ENCODE measurements at places on chromosomes 1 and 21.

- DNase-seq = peak; percentile 49
Observed at GRCh38 chr1:182069028-182069466, 7.5 kb upstream of the ZNF648 start.

GRCh38 chr1:31224068-31224467 is 15.6 kb downstream of the NKAIN1 start:
- no peak for DNase-seq

DNA sequence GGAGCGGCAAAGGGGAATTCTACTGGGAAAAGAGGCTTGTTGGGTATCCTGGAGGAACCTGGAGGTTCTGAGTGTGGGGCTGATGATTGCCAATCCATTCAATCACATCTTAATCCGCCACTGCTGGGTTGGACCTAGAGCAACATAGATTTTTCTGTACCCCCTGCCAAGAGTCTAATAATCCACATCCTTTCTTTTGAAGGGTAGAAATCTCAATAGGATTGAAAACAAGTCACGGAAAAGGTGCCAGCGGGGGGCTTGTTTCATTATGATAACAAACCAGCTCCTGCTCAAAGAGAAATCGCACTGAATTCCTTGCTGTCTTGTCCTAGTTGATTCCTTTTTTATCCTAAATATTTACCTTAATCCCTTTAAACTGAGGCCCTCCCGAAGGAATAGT is 528.5 kb downstream of the ADGRL2 start:
- DNase-seq = no peak

- no peak for DNase-seq
Observed at GRCh38 chr1:75838079-75838478, 41.4 kb downstream of the MSH4 start.

- no peak for DNase-seq
Observed at GRCh38 chr1:42143896-42144710, 9.1 kb upstream of the GUCA2B start.

DNA sequence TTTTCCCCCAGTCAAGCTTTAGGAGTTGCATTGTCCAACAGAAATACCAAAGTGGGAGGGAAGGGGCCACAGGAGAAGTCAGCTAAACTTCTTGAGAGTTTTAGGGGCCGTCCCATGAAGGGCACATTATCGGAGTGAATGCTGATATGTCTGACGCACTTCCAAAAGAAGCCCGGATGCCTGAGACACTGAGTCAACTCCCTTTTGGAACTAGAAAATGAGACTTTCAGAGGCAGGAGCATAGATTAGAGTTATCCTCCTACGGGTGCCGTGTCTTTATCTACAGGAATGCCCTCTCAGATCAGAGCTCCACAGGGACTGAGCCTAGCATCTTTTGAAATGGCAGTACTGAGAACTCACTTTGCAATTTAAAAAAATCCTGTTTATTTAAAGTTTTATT is 13.1 kb downstream of the ACTN2 start:
- DNase-seq = no peak

DNA sequence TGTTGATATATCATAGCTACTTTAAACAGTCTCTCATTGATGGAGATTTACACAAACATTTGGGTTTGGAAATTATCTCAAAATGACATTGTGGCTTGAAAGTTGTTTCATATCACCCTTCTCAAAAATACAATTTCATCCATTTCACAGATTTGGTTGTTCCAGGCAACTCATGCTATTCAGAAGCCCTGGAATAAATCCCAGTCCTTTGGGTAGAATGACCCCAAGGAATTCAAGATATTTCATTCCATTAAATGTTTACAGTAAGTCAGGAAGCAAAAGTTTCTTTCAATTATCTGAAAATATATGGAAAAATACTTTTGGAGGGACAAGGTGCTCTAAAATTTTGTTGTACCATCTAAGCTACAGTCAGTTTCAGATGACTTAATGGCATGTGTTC is 27.1 kb downstream of the MPZL1 start:
- DNase-seq = no peak

- DNase-seq = no peak
Observed at GRCh38 chr1:217506878-217507277, 124.0 kb downstream of the GPATCH2 start.

DNA sequence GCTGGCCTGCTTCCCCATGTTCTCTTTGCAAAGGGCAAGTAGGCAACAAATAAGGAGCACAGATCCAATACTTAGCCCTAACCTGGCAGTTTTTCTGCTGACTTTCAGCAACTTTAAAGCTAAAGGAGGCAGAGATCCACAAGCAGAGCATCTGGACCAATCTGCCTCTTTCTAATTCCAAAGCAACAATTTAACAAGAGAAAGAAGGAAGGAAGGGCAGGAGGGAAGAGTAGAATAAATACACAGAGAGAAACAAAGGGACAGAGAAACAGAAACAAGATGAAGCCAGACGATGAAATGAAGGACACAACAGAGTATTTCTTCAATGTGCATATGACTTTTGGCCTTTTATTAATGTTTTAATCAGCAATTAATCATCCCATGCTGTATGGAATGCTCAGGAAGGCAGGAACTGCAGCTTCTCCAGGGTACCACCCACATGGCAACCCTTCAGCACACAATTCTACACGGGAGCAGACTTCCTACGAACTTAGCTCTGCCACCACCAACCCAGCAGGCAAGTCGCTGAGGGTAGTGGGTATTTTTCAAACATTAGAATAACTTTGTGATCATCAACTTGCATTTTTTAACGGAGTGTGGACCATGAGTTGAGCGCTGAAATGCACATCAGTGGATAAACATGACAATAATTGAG is 15.3 kb downstream of the CLCC1 start:
- DNase-seq = no peak

GRCh38 chr1:31541194-31541593 is 35.1 kb upstream of the TINAGL1 start:
- DNase-seq = no peak

GRCh38 chr21:31948676-31949075 is 75.9 kb downstream of the HUNK start:
- DNase-seq = no peak

DNA sequence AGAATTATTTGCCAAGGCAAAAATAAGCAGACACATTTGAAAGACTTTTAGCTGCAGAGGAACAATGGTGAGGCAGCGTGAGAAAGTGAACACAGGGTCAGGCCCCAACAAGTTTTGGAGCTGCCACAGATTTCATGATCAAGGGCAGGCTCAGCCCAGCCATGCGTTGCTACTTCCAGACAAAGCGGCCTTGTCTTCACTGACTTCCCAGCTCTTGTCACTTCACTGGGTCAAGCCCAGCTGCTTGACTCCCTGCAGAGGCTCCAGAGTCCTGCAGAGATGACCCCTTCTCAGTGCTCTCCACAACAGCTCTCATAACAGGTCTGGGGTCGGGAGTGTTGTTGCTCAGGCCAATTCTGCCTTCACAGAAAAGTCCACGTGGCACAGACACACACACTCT is 35.8 kb downstream of the HHAT start:
- DNase-seq = no peak

DNA sequence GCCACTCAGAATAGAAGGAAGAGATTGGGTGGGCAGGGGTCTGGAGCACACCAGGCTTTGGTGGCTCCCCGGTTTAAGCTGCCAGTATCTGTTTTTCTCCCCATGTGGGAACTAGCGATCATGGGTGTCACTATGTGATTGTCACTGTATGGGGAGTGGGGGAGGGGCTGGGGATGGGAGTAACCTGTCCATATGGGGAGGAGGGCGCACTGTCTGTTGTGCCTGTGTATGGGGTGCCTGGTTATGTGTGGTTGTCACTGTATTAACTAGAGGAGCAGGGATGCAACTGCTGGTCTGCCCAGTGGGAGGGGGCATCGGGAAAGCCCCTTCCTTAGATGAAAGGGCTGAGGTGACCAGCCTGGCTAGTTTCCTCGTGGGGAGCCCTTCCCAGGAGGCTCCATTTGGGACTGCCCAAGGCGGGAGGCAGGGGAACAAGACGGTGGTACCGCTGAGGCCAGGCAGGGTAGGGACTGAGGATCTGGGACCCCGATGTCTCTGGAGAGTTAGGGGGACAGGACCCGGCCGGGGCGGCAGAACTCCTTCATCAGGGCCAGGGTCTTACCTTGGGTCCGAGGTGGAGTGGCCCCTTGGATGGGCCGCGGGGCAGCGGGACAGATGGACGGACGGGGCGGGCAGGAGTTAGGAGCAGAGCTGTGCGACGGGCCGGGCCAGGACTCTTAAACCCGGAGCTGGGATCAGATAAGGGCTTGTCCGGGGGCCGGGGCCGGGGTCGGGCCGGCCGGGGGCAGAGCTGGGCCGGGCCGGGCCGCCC is at the start of gene KCNJ10:
KCNJ10 (minus strand) TSS at position 701 of the 772 bp plus-strand sequence. CDS start 27,628 bp downstream, outside the sequence.
- DNase-seq = no peak

GRCh38 chr1:17502326-17502778 is 37.1 kb upstream of the ARHGEF10L start:
- peak; percentile 35 for DNase-seq

- no peak for DNase-seq
Observed at GRCh38 chr1:116713474-116713873, 40.8 kb upstream of the CD2 start.

- no peak for DNase-seq
Observed at GRCh38 chr21:36803816-36804439, 105.0 kb downstream of the SIM2 start.

- DNase-seq = no peak
Observed at GRCh38 chr1:87806379-87807094, 477.9 kb downstream of the LMO4 start.

DNA sequence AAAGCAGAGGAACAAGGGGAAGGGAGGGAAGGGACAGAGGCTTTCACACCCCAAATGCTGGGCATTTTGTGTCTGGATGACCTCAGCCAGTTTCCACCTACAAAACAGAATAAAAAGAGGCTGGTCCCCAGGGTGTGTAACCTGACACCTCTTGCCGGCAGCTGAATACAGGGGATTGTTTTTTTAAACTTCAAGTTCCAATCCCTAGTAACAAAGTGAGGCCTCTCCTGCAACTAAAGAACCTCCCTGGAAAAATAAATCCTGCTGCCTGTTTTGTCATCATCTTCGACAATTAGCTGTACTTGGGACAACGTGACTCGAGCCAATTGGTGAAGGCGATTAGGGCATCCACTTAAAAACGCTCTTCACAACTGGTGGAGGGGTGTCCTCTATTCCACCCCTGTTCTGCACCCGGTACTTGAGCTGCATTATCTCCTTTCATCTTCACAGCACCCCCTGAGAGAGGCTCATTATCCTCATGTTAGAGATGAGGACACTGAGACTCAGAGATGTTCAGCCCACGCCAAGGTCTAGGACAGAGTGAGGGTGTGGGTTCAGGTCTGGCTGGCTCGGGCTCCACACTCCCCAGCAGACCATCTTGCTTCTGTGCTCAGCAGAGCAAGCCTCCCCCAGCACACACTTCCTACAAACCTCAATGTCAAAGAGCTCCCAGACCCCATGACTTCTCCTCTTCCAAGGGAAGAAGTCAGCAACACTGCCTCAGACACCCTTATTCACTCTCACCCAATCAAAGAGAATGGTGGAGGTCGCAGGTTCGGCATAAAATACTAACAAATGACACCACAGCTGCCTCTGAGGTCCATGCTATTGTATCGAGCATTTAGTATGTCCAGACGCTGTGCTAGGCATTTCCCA is 15.2 kb downstream of the ITPKB start:
- DNase-seq = no peak

DNA sequence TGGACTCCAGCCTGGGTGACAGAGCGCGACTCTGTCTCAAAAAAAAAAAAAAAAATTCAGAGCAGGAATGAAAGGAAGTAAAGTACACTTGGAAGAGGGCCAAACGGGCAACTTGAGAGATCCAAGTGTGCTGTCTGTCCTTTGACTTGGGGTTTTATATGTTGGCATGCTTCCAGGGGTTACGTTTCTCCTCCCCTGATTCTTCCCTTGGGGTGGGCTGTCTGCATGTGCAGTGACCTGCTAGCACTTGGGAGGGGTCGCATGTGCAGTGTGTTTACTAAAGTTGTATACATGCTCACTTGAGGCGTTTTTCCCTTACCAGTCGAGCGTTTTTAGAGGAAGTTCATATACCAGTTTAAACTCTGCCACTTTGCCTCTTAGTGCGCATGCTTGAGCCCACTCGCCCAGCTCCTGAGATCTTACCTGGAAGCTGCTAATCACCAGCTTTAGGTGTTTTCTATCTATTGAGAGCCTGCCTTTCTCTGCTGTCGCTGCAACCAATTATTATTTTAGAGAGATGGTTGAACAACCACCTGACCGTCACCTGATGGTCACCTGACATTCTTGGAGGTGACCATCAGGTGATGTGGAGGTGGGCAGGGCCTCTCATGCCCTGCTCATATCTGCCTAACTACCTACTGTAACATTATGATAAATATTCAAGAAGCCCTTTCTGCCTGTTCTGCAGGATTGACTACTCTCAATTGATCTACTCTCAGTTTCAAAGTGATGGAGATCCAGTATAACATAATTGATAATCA is 140.1 kb downstream of the MACF1 start:
- DNase-seq = no peak

- DNase-seq = no peak
Observed at GRCh38 chr1:11285883-11286734, 13.1 kb downstream of the UBIAD1 start.

GRCh38 chr1:38962113-38962512 is 20.5 kb upstream of the RHBDL2 start:
- no peak for DNase-seq

- DNase-seq = peak; percentile 66
Observed at GRCh38 chr1:181479137-181479745, 4.1 kb upstream of the CACNA1E start.

GRCh38 chr1:33361532-33362235 is 40.8 kb upstream of the A3GALT2 start:
- DNase-seq = no peak

All from NCI-H1048 (cell line).